GM04503 (cell line): ENCODE measurements at places on chromosomes 13 and 19.

GRCh38 chr19:17385878-17386611, 8.0 kb downstream of the CCDC194 start:
- DNase-seq: no peak

GRCh38 chr13:113532156-113532806, 41.8 kb upstream of the DCUN1D2 start:
- no peak for DNase-seq

DNA sequence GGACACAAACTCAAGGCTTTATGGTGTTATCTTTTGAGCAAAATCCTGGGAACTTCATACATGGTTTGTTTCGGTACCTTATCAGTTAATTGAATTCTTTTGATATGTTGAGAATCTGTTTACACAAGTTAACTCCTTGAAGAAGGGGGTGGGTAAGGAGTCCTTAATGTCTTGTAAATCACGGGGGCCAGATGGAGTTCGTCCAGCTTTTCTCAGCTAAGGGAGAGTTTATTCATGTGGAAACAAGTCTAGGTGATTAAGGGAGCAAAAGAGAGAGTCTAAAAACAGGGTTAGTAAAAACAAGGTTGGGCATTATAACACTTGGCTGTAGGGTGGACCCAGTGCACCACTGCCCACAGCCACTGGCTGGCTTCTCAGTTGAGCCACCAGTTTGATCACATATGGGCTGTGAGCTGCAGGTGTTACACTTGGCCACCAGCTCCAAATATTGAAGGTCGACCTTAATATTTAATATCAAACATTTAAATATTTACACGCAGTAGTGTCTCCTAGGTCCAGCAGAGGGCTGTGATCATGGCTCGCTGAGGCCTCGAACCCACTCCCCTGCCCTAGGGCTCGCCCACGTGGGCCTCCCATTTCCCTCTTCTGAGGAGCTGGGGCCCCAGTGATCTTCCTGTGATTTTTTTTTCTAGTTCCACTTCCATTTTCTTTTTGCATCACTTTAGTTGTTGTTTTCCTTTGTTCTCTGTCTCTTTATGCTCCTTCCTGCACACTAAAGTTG, 21.0 kb upstream of the ZNF43 start:
- DNase-seq: no peak

- peak; percentile 77 for DNase-seq
These were observed 158.9 kb downstream of the EFNB2 start for GRCh38 chr13:106376401-106377112.

DNA sequence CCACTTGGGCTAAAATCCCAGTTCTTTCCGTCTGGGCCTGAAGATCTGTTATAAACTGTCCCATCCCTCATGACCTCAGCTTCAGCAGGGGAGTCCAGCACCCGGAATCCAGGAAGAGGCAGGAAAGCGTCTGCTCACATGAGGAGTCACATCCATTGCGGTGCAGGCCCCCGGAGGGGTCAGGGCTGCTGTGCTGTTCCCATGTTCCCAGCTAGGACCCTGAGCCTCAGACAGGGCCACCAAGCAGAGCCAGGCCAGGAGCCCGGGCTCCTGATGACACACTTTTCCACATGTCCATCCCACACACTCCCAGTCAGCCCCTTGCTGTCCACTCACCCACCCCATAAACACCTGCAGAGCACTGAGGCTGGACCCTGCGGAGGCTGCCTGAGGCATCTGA, 45.3 kb upstream of the VSTM2B start:
- no peak for DNase-seq
